Endothelial cell (in vitro differentiated cells): ENCODE measurements at places on chromosomes 3 and 15.
A peak's percentile ranks its signal among the peaks of the same experiment; 100 is the strongest.

DNA sequence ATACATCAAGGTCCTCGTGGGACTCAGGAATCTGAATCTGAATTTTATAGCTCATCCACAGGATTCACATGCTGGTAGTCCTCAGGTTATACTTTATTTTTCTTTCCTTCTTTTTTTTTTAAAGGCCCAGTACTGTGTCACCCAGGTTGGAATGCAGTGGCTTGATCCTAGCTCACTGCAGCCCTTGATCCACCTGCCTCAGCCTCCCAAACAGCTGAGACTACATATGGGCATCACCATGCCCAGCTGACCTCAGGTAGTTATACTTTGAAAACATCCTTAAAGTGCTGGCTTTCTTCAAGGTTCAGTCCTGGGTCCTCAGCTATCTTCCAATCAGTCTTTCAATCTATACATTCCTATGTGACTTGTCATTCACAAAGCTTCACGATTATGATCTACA, 38.2 kb downstream of the SNX4 start:
- DNase-seq, result no peak

DNA sequence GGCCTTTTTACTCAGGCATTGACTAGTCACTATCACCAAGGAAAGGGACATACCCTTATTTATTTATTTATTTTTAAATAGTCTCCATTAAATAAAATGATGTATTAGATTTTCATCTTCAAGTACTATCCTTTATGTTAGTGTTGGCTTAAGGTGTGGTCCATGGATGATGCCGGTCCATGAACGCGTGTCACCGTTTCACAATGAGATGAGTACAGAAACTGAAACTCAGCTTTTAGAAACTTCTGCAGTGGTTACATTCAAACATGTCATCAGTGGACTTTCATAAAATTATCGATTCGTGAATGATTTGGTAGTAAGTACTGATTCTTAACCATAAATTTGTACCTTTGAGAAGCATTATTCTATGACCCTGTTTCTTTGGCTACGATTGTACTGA, 166.6 kb downstream of the SATB1 start:
- DNase-seq, result no peak

- DNase-seq, result peak; percentile 55
Observed at GRCh38 chr15:65339920-65340319, 35.4 kb downstream of the RNU5B-1 start.

DNA sequence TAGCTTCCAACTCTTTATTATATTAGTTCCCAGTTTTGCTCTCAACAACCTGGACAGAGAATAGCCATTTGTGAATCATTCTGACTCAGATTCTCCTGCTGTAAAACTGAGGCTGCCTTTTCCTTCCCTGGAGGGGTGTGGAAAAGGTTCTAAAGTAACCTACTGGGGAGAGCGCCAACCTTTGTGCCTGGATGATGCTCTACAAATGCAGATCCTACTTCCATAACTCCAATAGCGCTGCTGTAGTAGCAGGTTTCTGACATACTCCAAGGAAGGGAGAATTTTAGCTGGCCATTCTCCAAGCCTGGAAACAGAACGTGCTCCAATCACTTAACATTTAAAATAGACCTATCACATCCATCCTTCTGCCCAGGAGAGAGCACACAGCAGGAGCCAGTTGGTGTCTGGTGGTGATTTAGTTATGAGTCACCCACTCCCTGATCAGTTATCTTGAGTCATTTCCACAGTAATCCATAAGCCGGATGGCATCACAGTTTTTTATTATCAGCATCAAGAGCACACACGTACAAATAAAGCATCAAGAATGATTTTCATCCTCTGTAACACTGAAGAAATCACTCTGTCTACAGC, 38.3 kb downstream of the MYH15 start:
- DNase-seq, result no peak

GRCh38 chr3:56291953-56292352, 176.3 kb downstream of the ERC2 start:
- DNase-seq, result no peak

DNA sequence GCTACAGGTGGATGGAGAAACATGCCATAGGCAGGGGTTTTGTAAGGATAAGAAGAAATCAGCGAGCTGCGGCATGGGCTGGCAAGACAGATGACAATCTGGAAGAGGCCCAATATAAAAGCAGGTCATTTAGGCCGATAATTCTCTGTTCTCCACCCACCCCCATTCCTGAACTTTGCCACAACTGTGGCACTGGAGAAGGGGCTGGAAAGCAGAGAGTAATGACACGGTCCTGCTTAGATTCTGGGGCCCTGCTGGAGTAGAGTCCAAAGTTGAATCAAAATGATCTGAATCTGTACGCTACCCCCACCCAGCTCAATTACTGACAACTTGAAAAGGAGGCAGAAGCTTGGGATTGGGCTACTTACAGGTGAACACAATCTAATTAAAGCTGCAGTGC, 18.4 kb upstream of the BUB1B start:
- DNase-seq, result no peak

GRCh38 chr3:50238549-50239026, 2.6 kb downstream of the GNAI2 start:
- no peak for DNase-seq
